Caudate nucleus (tissue), 63 donors: ENCODE measurements at places on chromosomes 4 and X.

DNA sequence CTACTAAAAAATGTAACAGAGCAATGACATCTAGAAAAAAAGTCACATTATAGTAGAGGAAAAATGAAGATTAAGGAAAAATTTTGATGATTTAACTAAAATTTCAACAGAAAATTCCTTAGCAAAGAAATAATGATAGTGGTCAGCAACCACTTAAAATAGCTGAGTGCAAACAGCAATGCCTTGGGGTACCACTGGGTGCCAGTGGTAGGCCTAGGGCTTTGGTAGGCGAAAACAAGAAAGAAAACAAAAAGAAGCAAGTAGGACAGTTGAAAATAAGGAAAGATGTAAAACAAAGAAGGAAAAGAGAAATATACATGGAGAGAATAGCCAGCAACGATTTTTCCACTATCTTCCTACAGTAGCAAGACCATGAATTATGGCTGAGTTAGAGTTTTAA, 313.5 kb upstream of the IRS4 start:
- no peak for DNase-seq

GRCh38 chr4:31573554-31573953, 853.4 kb downstream of the PCDH7 start:
- no peak for DNase-seq

DNA sequence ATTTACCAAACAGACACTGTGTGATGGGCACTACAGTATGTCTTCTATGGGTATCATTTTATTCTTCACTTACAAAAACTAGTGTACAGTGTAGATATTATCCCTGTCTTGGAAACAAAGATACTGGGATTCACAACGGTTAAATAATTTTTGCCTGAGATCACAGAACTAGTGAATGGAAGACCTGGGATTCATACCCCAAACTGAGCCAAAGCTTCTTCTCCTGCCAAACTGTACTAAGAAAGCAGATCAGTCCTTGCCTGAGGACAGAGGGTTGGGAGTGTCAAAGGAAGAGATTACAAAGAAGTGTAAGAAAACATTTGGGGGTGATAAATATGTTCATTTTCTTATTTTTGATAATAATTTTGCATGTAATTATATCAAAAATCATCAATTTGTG, 43.1 kb downstream of the PPA2 start:
- DNase-seq = no peak

GRCh38 chrX:69988955-69989394, 60.8 kb downstream of the AWAT2 start:
- no peak for DNase-seq

GRCh38 chrX:67721321-67721720, 177.5 kb downstream of the AR start:
- DNase-seq = no peak

DNA sequence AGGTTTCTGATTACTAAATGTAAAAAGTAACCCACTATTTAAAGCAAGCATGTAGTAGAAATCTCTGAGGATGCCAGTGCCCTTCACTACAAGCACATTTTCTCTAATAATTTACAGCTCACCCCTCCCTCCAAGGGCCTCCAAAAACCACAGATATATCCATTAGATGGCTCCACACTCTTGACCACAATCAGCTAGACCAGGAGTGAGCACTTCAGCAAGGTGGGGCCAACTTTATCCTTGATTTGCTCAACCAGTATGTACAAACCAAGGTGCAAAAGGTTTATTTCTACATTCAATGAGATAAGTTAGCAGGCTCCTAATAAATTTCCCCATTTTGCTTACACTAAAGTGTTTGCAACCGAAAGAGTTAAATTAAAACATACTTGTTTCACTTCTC, 35.8 kb downstream of the RFC1 start:
- DNase-seq = no peak

GRCh38 chr4:76607846-76608245, 172.8 kb downstream of the SHROOM3 start:
- no peak for DNase-seq

- no peak for DNase-seq
These were observed 172.2 kb upstream of the CXCL13 start for GRCh38 chr4:77433418-77433733.

DNA sequence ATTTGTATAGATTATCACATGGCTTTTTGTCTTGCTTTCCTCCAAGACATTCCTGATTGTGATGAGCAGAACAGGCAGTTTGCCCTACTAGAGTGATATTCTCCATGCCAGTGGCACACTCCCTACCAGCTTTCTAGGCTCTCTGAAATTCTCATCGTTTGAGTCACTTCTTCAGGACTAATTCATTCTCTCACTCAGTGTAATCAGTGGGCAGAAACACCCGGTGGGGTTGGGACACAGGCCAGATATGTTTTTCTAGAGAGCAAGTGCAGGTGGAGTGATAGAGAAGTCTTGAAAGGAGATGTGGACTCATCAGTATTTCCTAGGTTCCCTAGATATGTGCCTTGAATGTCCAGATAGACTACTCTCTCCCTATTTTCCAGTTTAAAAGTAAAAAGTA, 13.1 kb downstream of the RAB33A start:
- DNase-seq = no peak

- no peak for DNase-seq
These were observed 37.9 kb downstream of the SUPT20HL2 start for GRCh38 chrX:24276015-24276414.

DNA sequence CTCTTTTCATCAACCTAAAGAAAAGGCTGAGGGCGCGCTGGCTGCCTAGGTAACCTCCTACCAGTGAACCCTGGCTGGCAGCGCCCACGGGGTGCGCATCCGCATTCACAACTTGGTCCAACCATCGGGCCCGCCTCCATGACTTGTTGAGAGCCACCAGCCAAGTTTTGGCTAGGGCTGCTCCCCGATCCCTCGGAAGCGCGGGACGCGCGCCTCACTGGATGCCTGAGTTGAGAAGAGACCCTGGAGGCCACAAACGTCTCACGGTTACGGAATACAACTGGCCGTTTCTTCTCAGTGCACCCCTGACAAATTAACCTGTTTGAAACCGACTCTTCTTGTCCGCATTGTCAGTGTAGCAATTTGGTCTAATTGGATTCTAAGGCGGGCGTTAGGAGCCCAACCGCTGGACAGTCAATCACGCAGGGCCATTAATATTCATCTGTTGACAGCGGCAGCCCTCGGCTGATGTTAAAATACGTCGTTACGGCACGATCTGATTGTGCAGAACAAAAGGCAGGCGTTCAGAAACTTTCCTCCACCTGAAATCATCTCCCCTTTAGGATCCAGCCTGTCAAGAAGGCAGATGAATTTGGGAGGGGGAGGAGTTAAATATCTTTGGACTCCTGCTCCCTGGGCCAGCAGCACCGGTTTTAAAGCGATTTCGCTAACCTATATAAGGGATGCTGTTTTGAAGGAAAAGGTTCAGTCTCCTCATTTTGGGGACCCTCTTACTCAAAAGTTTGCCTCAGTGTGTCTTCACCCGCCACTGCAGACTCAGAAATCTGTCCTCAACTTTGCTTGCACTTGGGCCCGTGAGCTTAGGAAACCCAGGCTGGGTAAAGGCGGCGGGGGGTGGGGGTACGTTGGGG, 1.2 kb downstream of the GPC3 start:
- no peak for DNase-seq

DNA sequence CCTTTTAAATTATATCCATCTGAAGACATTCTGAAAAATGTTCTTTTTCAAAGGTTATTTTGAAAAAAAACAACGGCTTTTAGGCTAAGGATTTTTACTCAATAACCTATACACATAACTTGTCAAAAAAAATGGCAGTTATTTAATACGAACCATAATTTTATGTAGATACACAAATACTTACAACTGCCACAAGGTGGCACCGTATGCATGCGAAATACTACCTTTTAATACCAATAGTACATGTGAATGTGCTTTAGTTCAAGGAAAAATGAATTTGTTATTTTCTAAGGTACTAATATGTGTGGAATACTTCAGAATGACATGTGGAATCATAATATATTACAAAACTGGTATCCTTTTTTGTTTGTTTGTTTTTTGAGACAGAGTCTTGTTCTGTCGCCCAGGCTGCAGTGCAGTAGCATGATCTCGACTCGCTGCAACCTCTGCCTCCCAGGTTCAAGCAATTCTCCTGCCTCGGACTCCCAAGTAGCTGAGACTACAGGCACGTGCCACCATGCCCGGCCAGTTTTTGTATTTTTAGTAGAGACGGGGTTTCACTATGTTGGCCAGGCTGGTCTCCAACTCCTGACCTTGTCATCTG, 4.6 kb upstream of the MAD2L1 start:
- no peak for DNase-seq

DNA sequence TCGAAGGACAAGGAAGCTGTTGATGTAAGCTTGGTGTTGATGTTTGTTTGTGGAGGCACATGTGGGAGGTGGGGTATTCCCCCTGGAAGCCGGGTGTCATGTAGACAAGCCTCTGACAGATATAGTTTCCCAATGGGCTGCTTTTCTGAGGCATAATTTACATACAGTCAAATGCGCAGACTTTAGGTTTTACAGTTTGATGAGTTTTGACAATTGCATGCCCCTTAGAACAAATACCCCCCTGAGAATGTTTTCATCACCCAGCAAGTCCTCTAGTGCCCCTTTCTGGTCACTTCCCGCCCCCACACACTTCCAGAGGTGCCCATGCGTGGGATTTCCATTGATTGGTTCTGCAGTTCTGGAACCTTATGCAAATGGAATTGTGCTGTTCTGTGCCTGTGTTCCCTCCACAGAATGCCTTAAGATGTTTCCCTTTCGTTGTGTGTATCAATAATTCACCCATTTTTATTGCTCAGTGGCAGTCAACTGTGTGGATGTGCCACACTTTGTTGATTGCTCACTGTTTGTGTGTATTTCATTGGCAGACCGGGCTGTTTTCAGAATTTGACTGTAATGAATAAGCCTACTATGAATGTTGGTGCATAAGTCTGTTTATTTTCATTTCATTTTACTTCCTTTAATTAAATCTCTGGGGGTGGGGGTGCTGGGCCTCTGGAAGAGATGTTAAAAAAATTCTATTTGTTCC, 8.5 kb downstream of the EVC start:
- DNase-seq = no peak

DNA sequence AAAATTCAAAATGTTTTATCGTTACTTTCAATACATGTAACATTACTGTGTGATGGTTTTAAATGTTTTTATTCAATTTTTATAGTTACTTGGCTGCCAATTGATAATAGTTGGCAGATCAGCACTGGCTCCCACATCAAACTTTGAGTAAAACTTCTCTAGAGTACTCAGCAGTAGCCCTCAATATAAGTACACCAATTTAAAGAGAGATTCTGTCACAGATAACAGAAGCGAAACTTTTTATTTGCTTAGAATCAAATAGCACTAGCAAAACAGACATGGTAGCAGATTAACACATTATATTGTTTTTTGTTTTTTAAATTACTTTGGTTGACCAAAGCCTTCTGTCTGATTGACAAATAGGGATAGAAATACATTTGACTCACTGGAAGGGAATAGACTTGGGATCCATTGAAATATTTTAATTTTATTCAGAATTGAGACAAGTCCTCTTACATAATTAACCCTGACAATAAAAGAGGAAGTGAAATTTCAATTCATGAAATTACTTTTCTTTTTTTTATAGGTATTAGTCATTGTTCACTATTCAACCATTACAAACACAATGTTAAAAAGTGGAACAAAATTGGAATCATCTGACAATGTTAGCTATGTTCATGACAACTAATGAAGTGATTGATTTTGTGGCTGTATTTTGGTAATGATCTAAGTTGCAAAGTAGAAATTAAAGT, 554.9 kb downstream of the KLHL4 start:
- no peak for DNase-seq

DNA sequence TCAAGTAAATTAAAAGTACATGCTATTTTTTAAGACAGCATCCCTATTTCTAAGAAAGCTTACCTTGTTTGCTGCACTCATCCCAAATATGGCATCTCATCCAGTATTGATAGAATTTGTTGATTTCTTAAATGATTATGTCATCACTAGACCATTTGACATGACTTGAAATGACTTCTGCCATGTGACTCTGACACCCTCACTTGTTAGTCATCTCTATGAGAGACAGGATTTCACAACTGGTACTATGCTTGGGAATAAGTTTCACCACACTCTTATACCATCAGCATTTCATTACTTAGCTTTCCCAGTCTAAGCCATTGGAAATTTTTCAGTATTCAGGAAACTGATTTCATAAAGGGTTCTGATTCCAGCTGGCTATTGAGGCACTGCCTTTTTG, 55.3 kb downstream of the TMPRSS11F start:
- DNase-seq = no peak

- no peak for DNase-seq
These were observed 12.3 kb upstream of the ADH5 start for GRCh38 chr4:99100876-99101275.

DNA sequence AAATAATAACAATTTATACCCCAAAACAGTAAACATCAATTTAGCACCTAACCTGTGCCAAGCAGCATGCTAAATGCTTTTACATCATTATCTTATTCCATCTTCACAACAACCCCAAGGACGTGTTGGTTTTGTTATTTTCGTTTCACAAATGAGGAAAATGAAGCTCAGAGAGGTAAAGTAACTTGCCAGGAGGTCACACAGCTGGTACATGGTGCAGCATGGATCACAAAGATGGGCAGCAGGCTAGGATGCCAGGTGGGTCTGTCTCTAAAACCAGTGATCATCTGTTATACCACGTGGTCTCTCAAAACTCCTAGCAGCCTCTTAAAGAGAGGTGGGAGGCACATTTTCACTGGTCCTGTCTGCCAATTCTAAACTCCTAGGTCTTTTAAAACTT, 323.6 kb upstream of the F9 start:
- DNase-seq = no peak

GRCh38 chrX:30762755-30763154, 109.5 kb downstream of the GK start:
- no peak for DNase-seq

GRCh38 chr4:4677556-4678522, 136.0 kb upstream of the STX18 start:
- DNase-seq = no peak

DNA sequence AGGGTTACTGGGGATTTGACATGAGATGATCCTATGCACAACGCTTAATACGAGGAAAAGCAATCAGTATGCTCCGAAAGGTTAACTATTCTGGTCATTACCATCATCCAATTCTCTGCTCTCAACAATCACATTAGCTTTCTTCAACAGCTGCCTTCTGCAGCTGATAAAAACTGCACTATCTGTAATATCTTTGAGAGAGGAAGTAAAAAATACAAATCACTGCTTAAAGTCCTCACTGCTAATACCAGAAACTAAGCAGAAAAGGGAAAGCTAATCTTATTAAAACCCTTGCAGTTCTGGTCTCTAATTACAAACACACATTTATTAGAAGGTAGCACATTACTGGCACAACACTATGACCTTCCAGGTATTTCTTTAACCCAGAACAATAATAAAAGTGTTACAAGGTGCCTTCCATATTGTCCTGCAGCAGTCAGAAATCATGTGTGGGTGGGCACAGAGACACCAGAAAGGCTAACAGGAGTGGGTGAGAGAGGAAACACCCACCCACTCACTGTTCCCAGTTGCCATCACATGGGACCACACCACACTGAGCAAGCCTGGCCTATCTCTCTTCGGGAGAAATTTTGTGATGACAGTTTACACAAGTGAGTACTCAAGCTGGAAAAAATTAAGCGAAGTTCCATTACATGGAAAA, 71.0 kb downstream of the RELL1 start:
- no peak for DNase-seq
